ENCODE measurements at places on chromosomes 13 and 19.

DNA sequence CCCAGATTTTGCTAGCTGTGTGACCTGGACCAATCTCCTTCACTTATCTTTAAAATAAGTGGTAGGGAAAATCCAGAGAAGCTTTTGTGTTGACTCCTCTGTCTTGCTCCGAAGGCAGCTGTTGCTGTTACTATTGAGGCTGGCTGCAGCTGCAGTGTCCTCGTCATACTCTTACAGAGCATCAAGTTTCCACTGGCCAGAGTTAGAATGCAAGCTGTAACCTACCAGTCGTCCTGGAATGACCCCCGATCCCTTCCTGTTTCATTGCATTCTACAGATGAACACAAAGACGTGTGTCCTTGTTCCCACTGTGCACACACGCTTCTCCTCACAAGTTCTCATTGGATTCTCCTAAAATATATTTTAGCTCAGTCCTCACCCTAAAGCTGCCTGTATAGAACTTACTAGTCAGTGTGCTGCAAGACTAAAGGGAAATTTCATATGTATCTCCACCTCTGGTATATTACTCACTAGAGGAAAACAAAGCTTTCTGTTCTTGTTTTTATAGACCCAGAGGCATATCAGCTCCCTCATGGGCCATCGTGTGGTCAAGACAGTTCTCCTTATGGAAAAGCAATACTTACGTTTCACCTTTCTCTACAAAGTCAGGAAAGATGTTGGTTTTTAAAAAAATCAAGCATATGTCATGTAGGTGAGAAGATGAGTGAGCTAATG, 589.8 kb downstream of the LMO7 start:
- no peak for DNase-seq

- no peak for DNase-seq
Measured at GRCh38 chr13:113917096-113917495, 53.2 kb upstream of the GAS6 start.

GRCh38 chr19:947707-948539, 22.1 kb downstream of the ARID3A start:
- no peak for DNase-seq

DNA sequence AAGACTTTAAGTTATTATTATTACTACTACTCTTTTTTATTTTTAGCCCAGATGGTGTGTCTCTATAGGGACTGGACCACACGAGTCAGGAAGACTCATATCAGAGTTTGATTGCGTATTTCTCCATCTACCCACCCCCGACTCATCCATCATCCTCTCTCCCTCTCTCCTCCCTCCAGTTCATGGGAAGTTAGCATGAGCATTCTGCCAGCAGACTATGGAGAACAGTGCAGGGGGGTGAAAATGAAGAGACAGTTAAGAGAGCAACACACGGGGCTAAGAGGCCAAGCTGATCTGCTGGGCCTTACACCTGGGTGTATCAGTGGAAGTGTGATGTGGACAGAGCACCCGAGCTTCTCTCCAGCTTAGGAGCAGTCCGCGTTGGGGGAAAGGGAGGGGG, 95.0 kb downstream of the UQCRFS1 start:
- no peak for DNase-seq

All from stimulated activated CD4-positive, alpha-beta T cell treated with anti-CD3 and anti-CD28 coated beads, Interleukin-1b, Interleukin-23, amount 100 ng/mL, for 1 hour (primary cell).